Iris pigment epithelial cell (primary cell): ENCODE measurements at places on chromosomes 5 and 9.

DNA sequence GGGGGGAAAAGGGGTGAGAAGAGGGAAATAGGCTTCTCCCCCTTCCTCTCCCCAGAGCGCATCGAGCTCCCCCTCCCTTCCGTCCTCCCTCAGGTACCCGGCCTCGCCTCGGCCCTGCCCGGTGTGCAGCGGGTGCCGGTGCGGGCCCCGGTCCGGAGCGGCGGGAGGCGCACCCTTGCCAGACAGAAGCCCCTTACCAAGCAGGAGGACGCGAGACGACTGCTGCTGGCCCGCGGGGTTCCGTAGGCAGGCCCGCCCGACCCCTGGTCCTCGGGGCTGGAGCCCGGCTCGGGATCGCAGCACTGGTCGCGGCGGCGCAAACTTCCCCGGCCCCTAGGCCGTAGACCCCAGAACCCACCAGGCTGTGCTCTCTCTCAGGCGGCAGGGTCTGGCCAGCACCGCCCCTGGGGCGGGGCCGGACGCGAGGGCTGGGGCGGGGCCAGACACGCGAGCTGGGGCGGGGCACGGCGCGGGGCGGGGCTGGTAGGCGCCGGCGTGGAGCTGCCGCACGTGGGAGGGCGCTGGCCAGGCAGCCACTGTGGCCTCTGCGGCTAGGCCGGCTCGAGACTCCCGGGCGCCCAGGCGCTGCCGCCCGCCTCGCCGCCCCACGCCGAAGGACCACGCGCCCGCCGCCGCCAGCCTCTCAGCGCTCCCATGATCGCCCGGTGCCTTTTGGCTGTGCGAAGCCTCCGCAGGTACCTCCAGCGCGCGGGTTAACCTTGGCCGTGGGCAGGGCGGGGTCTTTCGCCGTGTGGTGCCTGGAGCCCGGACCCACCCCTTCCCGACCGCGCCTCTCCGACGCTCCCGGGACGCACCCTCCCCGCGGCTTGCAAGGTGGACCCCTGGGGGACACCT is at the start of the genes NLN and SGTB:
TSS of gene NLN (plus strand) at position 486 of the 855 bp plus-strand sequence. CDS start at position 655, 169 bp downstream.
TSS of gene SGTB (minus strand) at position 390 of the 855 bp plus-strand sequence. CDS start 1,302 bp downstream, outside the sequence.
- peak; percentile 76 for DNase-seq

- peak; percentile 16 for DNase-seq
These were observed 691.7 kb upstream of the SEMA6A start for GRCh38 chr5:117266280-117266679.

DNA sequence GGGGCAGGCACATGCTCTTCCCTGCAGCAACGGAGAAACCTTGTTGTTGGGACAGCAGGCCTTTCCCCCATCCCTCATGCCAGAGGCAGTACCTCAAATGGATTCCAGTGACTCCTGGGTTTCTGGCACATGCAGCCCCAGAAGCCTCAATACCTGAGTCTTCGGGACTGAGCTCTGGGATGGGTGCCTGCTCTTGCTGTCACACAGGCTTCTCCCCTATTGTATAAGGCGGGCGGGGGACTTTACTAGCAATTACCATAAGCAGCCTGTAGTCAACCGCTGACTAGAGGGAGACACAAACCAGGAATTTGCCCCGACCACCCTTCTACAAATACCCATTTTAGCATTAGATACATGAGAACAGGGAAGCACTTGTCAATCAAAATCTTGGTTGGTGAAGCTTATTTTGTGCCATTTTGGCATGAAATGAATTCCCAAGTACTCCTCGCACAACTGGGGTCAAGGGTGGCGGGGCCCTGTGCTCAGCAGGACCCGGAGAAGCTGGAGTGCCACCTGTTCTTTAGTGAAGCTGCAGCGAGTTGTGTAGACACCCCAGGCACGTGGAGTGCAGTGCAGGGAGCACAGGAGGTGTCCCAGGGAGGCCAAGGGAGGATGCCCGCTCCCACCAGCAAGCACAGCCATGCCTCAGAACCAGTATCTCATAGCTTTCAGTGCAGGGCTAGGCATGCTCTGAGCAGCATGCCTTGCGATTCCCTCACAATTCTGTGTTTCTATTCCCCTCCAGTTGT is 21.2 kb downstream of the S1PR3 start:
- DNase-seq = no peak

DNA sequence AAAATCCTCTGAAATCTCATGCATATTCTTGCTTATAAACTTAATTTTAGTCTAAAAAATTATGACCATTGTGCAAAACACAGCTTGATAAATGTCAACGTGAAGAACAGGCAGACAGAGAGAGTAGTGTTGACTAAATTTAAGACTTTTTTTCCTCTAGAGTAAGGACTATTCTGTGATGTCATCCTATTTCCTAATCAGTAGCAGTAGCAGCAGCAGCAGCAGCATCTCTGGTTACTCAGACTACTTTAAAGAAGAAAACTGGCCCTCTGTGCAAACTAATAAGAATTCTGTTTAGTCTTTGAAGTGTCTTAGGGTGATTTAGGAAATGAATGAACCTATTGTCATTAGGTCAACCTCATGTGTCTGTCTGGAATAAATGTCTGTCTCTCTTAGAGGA is 403.0 kb downstream of the HINT1 start:
- peak; percentile 16 for DNase-seq

GRCh38 chr9:127977884-127978647 is 2.7 kb downstream of the EEIG1 start:
- DNase-seq = peak; percentile 91

DNA sequence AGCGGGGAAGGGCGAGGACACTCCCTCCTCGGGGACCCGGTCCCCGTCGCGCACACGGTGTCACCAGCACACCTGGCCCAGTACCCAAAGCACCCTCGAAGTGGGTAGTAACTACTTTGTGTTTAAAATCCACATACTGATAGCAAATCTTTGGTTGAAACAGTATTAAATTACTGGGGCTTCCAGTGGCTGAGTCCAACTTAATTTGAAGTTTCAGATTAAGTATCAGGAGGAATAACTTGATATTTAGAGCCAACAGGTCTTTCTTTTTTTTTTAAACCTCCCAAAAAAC is 615 bp downstream of the ATG10 start:
- DNase-seq = no peak

GRCh38 chr5:157744051-157745011 is 819 bp downstream of the LSM11 start:
- no peak for DNase-seq

DNA sequence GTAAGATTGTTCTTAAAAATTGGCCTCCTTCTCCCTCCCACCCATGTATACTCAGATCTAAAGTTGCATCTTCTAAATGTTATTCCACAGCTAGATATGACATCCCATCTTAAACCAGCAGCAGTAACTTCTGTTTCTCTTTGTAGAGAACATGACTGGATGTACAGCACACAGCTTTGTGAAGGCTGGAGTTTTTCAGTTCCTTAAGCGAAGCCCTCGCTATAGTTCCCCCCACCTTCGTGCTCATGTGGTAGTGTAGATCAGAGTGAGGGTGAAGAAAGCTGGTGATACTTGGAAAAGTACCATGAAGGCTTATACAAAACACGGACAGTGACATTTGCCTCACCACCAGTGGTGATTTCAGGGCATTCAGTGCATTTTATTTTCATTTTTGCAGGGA is 137.5 kb downstream of the MAT2B start:
- DNase-seq = no peak

GRCh38 chr5:8226148-8226547 is 357.2 kb downstream of the MTRR start:
- no peak for DNase-seq

GRCh38 chr5:11346336-11346735 is 557.9 kb downstream of the CTNND2 start:
- no peak for DNase-seq

- no peak for DNase-seq
These were observed 44.6 kb upstream of the SEMA4D start for GRCh38 chr9:89542401-89543021.

DNA sequence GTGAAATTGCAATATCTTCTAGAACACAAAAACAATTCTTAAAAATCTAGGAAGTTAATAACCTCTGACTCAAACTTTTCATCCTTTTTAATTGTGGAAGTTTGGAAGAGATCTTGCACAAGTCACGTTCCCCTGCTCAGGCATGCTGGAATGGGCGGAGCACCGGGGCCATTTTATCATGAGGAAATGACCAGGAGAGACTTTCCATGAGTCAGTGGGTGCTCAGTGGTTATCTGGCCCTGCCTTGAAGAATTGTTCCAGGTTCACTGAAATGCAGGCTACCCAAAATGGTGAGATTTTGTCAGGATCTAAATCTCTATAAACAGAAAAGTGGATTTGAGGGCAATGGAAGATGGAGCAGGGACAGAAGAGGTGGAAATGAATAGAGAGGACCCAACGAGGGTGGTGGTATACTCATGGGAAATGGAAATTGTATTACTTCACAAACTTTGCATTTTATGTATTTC is 61.2 kb downstream of the FYB1 start:
- DNase-seq = peak; percentile 41

GRCh38 chr5:172701291-172701656 is 60.2 kb downstream of the NEURL1B start:
- DNase-seq = no peak

DNA sequence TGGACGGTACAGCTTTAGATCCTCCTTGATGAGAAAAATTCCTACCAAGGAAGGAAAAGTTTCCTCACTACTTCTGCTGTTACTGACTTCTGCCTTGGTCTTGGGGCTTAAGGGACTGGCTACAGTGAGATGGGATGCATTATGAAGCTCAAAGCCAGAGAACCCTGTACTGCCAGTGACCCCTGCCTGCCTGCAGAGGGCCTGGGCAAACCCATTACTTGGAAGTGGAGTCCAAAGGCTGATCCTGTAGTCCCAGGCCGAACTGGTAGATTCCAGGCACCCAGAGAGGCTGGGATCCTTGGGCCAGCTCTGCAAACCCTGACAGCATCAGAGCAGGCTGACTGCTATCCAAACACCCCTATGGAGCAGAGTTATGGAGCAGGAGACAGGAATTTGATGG is 25.7 kb upstream of the NR5A1 start:
- DNase-seq = no peak

GRCh38 chr5:81402192-81402930 is 8.4 kb upstream of the ACOT12 start:
- DNase-seq = no peak

GRCh38 chr5:132253452-132254320 is 3.8 kb upstream of the PDLIM4 start:
- no peak for DNase-seq

- no peak for DNase-seq
These were observed 227.3 kb downstream of the MCTP1 start for GRCh38 chr5:95057615-95058014.

DNA sequence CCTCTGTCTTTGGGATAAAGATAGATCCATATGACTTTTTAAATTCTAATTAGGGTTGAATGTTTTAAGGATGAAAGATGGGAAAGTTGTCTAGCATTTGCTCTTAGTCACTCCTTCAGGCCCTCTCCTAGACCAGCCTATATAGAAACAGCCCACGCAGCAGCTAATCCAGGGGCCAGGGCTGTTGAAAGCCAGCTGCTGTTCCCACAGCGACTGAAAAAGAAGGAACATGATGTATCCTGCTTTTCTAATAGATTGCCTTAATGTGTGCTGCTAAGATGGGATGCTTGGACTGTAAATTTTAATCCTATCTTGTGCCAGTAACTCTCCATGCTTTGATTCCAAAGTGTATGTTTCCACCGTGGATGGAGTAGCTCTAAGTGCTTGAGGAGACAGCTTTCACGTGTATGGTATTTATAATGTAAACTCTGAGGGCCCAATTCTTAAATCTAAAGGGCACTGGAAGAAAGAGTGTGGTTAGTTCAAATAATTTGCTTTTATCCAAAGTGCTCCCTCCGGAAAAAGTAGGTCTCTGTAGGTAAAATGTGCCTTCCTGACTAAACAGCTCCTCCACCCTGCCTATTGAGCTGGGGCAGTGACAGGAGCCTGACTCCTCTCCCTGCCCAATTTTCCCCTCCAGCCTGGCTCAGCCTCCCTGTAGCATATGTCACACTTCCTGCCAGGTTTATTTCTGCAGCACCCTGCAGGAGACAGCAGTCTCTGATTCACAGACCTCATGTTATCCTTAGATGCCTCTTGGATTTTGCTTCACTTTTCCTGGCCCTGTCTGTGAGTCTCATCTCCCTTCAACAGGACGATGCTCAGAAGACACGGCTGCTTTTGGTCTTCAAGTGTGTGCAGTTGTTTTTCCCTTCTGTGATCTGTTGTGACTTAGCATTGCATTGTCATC is 33.2 kb downstream of the SLC36A1 start:
- peak; percentile 59 for DNase-seq

- peak; percentile 75 for DNase-seq
These were observed 6.0 kb downstream of the UGCG start for GRCh38 chr9:111902391-111903139.

DNA sequence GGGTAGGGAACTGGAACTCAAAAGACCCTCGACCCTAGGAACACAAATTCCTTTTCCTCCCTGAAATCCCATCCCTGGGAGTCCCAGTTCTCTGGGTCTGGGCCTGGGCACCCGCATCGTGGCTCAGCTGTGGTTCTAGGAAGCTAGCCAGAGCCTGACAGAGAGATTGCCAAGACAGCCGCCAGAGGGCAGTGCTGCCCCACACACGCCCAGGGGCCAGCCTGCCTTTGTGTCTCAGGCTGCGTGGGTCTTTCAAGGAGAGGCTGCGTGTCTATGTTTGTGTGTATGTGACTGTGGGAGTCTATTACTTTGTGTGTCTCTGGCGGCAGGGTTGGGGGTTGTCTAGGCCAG is 32.0 kb upstream of the TTLL11 start:
- peak; percentile 72 for DNase-seq

DNA sequence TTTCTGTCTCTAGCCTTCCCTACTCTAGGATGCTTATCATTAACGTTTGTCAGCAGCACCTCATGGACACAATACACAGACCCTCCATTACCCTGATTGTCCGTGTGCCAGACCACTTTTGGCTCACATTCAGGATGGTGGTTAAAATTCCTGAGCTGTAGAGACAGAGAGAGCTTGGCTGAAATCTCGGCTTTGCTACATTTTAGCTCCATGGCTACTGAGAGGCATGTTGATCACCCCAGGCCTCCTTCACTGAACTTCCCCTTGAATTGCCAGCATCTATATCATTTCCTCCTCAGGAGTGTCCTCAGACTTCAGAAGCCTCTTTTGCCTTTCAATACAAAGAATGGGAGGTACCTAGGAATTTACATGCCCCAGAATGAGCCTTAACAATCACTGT is 104.7 kb upstream of the ISL1 start:
- no peak for DNase-seq

- no peak for DNase-seq
These were observed 31.5 kb downstream of the MED27 start for GRCh38 chr9:132048201-132048600.

DNA sequence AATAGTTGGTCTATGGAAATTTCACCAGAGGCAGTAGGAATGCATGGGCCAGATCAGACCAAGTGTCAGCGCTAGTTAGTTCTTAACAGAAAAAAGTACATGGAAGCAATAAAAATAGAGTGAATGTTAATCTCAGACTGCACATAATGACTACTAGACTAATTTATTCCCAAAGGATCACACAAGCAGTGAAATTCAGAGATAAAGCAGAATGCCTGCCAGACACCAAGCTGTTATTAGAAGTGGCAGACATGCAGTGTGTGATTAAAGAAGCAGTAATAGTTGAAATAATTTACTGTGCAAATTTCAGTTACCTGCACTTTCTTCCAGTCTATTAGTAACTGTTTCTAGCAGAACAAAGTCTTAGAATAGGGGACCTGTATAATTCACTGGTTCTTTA is 1024.2 kb downstream of the CDH9 start:
- DNase-seq = no peak

GRCh38 chr5:149561848-149562247 is 10.6 kb upstream of the CSNK1A1 start:
- peak; percentile 96 for DNase-seq

GRCh38 chr5:176776141-176776865 is 34.1 kb upstream of the UNC5A start:
- DNase-seq = no peak

- DNase-seq = no peak
These were observed 9.5 kb downstream of the OTP start for GRCh38 chr5:77628840-77629508.
